ENCODE measurements at places on chromosomes 7 and 10. TPM values are rescaled to one million over a fixed set of nuclear protein-coding genes. Genes with fewer than 3 reads are reported as not detected.
A peak's percentile ranks its signal among the peaks of the same experiment; 100 is the strongest.

The H2BK1 gene
- not detected for total RNA-seq

DNA sequence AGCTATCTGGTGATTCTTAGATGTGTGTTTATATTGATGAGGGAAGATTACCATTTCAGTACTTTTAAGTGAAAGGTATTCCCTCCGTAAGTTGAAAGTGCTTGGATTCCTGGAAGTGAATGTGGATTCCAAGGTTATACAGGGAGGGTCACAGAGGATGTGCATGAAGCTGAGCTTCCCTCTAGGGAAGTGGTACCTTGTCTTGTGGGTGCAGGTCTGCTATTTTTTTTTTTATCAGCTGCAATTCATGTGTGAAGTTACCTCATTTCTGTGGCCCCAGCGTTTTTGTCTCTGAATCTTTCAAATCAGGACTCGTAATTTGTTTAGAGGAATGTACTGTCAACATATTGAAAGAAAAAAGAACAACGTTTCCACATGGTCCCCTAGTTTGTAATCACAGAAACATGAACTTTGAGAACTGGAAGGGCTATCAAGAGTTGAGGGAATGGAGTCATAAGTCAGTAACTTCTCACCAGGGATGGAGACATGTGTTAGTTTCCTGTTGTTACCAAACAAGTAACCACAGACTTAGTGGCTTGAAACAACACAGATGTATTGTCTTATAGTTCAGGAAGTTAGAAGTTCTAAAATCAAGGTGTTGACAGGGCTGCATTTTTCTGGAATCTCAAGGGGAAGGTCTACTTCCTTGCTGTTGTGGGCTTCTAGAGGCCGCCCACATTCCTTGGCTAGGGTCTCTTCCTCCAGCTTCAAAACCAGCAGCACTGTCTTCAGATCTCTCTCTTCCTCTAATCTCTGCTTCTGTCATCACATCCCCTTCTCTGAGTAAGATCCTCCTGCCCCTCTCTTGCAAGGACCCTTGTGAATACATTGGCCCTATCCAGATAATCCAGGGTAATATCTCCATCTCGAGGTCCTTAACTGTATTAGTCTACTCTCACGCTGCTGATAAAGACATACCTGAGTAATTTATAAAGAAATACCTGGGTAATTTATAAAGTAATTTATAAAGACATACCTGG is 64.4 kb downstream of the RAB18 start:
- DNase-seq: no peak

DNA sequence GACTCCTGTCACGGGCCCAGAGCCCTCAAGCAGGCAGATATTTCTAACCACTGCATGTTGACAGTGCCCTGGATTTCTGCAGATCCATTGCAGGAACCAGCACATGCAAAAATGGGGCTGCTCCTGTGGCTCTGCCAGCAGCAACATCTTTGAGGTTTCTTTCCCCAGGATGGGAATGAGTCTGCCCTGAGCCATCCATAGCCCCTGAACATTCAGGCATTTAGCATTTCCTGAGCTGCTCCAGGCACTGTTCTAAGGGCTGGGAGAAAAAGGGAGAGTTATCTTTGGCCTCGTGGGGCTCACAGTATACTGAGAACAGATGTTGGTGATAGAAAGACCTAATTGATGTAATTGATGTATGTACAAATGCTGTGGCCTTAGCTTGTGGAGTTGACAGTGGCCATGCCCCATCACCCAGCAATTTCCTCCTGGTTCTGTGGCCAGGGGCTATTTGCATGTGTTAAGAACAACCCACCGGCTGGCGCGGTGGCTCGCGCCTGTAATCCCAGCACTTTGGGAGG is 66.0 kb upstream of the LRRC4 start:
- DNase-seq: peak; percentile 33

The ABCB1 gene
- total RNA-seq: 4.5 TPM

Data from Right ventricle myocardium inferior (tissue), 1 donor.